K562 (cell line): ENCODE measurements at places on chromosomes 7 and 10.

DNA sequence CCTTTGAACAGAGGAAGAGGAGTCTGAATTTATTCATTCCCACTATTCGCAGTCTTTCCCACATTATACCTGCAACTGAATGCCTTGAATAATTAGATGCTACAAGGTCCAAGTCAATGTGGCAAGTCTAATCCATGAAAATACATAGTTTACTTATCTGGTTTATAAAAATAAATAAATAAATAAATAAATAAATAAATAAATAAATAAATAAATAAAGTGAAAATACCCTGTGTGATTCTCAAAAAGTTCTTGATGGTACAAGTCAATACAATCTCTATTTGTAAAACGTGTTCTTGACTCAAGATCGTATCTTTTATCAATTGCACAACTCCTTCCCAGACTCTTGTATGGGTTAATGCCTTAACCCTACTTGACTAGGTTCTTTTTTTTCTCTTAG lies 417.7 kb downstream of the ZWINT start:
- H3K4me1 ChIP-seq = no peaks in the 10 kb centered on the region
- no peaks in the 10 kb centered on the region for H3K27me3 ChIP-seq
- no peak overlapping the region for H3K4me3 ChIP-seq
- H3K27ac ChIP-seq = no peak overlapping the region
- DNase-seq = no peak
- no peaks in the 10 kb centered on the region for H3K36me3 ChIP-seq

DNA sequence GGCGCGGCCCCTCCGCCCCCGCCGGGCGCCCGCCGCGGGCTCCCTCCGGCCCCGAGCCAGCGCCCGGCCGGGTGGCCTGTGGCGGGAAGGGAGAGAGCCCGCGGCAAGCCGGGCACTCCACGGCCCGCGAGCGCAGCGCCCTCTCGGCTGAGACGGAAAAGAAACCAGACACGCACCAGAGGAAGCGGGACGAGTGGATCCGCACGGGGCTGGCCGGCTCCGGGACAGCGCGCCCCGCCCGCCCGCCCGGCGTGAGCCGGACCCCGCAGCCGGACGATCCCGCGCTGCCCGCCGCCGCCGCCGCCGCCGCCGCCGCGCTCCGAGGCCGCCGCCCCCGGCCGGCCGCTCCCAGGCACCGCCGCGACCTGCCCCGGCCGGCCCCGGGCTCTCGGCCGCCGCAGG lies 300 bp downstream of the ARHGAP21 start:
- H3K27ac ChIP-seq = peak overlapping the region; percentile 92
- peaks cover 20% of the 10 kb centered on the region for H3K36me3 ChIP-seq
- H3K4me1 ChIP-seq = peaks cover 22% of the 10 kb centered on the region
- peak overlapping the region; percentile 81 for H3K4me3 ChIP-seq

- peaks cover 90% of the 10 kb centered on the region for H3K27me3 ChIP-seq
- H3K4me3 ChIP-seq = no peak overlapping the region
- H3K27ac ChIP-seq = no peak overlapping the region
- H3K36me3 ChIP-seq = no peaks in the 10 kb centered on the region
- no peak for DNase-seq
- H3K4me1 ChIP-seq = peaks cover 37% of the 10 kb centered on the region
These were observed 187.1 kb downstream of the DNAJB6 start for GRCh38 chr7:157523766-157524421.

- no peaks in the 10 kb centered on the region for H3K27me3 ChIP-seq
- H3K27ac ChIP-seq = no peak overlapping the region
- DNase-seq = no peak
- H3K4me3 ChIP-seq = no peak overlapping the region
- no peaks in the 10 kb centered on the region for H3K4me1 ChIP-seq
- no peaks in the 10 kb centered on the region for H3K36me3 ChIP-seq
These were observed 331.3 kb downstream of the AUTS2 start for GRCh38 chr7:69929622-69930021.

- DNase-seq = no peak
- 0 out of 3 replicates have a peak, but pooled peaks cover 2% of the 10 kb centered on the region for H3K27me3 ChIP-seq
- no peak overlapping the region for H3K4me3 ChIP-seq
- H3K36me3 ChIP-seq = no peaks in the 10 kb centered on the region
- H3K4me1 ChIP-seq = peaks cover 30% of the 10 kb centered on the region
- no peak overlapping the region for H3K27ac ChIP-seq
These were observed 81.1 kb upstream of the GTF2IRD1 start for GRCh38 chr7:74372511-74373111.

GRCh38 chr10:59362959-59363381 lies 621 bp upstream of the FAM13C start:
- no peaks in the 10 kb centered on the region for H3K36me3 ChIP-seq
- H3K27me3 ChIP-seq = no peaks in the 10 kb centered on the region
- H3K27ac ChIP-seq = no peak overlapping the region
- no peaks in the 10 kb centered on the region for H3K4me1 ChIP-seq

DNA sequence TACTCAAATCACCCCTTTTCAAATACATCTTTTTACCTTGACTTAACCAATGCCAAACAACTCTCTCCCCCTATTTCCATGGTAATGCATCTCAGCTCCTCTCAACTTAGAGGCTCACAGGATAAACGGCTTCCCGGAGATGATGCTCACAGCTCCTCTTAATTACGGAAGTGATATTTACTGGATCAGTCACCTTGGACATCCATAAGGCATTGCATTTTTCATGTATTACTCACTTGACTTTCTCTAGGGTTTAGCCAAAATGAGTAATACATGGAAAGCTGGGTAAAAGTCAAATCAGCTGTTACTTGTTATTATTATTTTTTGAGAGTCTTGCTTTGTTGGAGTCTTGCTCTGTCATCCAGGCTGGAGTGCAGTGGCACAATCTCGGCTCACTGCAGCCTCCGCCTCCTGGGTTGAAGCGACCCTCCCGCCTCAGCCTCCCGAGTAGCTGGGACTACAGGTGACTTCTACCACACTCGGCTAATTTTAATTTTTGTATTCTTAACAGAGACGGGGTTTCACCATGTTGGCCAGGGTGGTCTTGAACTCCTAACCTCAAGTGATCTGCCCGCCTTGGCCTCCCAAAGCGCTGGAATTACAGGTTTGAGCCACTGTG lies 73.3 kb upstream of the RHEB start:
- no peak overlapping the region for H3K4me3 ChIP-seq
- no peak for DNase-seq
- H3K4me1 ChIP-seq = no peaks in the 10 kb centered on the region
- no peak overlapping the region for H3K27ac ChIP-seq
- no peaks in the 10 kb centered on the region for H3K36me3 ChIP-seq

DNA sequence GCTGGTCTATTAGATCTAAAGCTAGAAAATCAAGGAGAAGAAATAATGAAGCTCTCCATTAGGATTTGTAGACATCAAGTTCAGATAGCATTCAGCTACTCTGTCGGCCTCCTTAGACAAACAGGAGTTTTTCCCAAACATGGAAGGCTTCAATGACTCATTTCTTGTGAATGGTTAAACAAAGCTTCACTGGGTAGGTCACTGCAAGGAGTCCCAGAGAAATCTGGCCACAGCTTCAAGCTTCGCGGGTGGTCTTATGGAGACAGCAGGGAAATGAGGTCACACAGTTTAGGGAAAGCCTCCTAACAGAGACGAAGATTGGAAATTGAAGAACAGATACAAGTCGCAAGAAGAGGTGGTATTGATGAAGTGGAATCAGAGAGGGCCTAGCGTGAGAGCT lies 22.6 kb upstream of the LRRC72 start:
- H3K4me1 ChIP-seq = peaks cover 3% of the 10 kb centered on the region; the same call in 1 of the 3 replicates
- no peak overlapping the region for H3K4me3 ChIP-seq
- DNase-seq = no peak
- H3K27me3 ChIP-seq = no peaks in the 10 kb centered on the region

DNA sequence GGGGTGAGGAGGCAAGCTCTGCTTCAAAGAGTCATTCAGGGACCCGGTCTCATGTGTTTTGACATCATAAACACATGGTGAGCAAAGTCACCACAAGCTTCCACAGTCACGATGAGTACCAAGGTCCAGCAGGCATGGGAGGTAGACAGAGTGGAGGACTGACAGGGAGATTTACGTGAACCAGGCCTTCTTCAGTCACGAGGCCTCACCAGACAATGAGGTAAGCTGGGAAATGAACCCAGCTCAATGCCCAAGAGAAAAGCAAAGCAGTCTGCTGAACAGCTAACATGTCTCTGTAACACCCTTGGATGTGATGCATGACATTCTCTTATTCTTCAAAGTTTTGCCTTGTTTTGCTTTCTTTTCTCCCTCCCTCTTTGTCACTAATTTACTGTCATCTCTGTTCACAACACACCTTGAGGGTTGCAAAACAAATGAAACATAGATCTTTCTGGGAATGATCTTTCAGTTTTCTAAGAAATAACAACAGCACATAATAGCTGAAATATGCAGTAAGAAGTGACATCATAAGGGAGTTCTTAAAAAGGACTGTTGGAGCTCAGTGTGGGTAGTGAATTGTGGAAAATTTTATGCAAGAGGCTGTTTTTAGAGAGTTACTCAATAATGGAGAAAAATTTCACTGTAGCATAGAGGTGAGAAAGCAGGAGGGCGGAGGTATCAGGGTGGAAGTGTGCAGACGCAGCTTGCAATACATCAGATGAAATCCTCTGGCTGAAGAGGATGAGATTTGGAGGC lies 9.0 kb downstream of the PPP1R17 start:
- no peak for DNase-seq
- H3K36me3 ChIP-seq = no peaks in the 10 kb centered on the region
- H3K4me3 ChIP-seq = no peak overlapping the region
- no peaks in the 10 kb centered on the region for H3K27me3 ChIP-seq

GRCh38 chr7:8620169-8620568 lies 186.8 kb downstream of the NXPH1 start:
- H3K4me1 ChIP-seq = no peaks in the 10 kb centered on the region
- no peak for DNase-seq
